Immature natural killer cell (primary cell): ENCODE measurements at places on chromosomes 1 and 21. TPM values are rescaled to one million over a fixed set of nuclear protein-coding genes. Genes with fewer than 3 reads are reported as not detected.

DNA sequence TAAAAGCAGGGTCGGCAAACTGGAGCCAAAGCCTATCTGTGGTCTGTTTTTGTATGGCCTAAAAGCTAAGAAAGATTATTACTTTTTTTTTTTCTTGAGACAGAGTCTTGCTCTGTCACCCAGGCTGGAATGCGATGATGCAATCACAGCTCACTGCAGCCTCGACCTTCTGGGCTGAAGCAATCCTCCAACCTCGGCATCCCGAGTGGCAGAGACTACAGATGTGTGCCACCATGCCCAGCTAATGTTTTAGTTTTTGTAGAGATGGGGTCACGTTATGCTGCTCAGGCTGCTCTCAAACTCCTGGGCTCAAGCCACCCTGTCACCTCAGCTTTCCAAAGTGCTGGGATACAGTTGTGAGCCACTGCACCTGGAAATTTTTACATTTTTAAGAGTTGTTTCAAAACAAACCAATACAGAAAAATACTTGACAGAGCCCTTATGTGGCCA is 6.5 kb upstream of the GLRX2 start:
- no peak overlapping the region for H3K4me3 ChIP-seq
- DNase-seq, result no peak
- H3K4me1 ChIP-seq, result no peaks in the 10 kb centered on the region
- no peaks in the 10 kb centered on the region for H3K36me3 ChIP-seq
- H3K27me3 ChIP-seq, result peaks cover 4% of the 10 kb centered on the region
- no peak overlapping the region for H3K27ac ChIP-seq

DNA sequence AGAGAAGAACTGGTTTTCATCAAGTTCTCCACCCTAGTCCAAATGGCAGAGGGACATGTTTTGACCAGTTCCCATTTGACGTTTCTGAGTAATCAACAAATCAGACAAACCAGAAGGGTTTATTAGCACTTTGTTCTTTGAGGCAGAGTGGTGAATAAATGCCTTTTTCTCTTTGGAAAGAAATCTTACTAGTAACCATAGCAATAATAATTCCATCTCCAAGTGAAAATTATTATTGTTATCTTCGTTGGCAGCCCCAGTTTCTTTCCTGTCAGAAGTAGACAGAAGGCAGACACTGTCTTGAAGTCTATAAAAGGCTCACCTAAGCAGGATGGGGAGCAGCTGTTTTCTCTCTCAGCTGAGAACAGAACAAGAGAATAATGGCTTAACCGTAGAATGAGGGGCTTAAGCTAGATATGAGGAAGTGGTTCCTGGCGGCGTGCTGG is 391.6 kb downstream of the PBX1 start:
- H3K27me3 ChIP-seq, result no peaks in the 10 kb centered on the region
- H3K4me3 ChIP-seq, result no peak overlapping the region
- H3K4me1 ChIP-seq, result no peaks in the 10 kb centered on the region
- no peak for DNase-seq
- H3K27ac ChIP-seq, result no peak overlapping the region

Gene AADACL4
- not detected for polyA plus RNA-seq

Gene LRRC38
- polyA plus RNA-seq, result not detected

Gene HPCAL4
- not detected for polyA plus RNA-seq
